Pancreas (tissue), 10 donors: ENCODE measurements at places on chromosomes 5 and 9.
A peak's percentile ranks its signal among the peaks of the same experiment; 100 is the strongest.

- no peaks in the 10 kb centered on the region for H3K36me3 ChIP-seq
- H3K27me3 ChIP-seq = no peaks in the 10 kb centered on the region
- peak within 1 kb of the TSS; percentile 77 for H3K4me3 ChIP-seq
- no peak for DNase-seq
- H3K4me1 ChIP-seq = peaks cover 35% of the 10 kb centered on the region
These were observed at the start of gene PHF2 for GRCh38 chr9:93576258-93577077. TSS of gene PHF2 (plus strand) at chr9:93576584. CDS start at chr9:93576774, 190 bp downstream.

DNA sequence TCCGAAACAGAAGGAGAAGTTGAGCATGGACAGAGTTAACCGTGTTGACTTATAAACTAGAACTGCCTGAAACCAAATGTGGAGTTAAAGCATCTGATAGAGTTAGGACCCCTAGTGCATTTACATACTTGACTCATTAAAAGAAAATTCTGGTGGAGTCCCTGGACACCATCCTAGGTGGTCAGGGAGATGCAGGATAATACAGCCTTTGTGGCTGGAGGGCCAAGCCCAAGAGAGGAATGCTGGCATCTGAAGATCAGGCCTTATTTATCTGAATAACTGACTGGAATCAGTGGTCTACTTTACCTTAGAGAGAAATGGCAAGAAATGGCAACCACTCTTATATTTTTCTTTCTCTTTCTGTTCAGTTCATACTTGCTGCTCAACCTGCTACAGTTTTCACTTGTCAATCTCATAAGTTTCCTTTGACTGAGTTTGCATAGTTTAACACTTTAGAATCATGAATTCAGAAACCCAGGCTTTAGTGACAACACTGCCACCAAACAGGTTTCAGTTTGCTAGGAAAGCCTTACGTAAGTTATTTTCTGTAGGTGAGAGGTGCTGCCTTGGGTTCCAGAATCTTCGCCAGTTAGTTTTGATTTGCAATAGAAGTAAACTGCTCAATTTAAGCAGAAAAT, 10.2 kb downstream of the CMYA5 start:
- no peaks in the 10 kb centered on the region for H3K27me3 ChIP-seq
- peaks cover 4% of the 10 kb centered on the region for H3K4me1 ChIP-seq
- H3K27ac ChIP-seq = no peak overlapping the region
- DNase-seq = no peak
- H3K36me3 ChIP-seq = no peaks in the 10 kb centered on the region

DNA sequence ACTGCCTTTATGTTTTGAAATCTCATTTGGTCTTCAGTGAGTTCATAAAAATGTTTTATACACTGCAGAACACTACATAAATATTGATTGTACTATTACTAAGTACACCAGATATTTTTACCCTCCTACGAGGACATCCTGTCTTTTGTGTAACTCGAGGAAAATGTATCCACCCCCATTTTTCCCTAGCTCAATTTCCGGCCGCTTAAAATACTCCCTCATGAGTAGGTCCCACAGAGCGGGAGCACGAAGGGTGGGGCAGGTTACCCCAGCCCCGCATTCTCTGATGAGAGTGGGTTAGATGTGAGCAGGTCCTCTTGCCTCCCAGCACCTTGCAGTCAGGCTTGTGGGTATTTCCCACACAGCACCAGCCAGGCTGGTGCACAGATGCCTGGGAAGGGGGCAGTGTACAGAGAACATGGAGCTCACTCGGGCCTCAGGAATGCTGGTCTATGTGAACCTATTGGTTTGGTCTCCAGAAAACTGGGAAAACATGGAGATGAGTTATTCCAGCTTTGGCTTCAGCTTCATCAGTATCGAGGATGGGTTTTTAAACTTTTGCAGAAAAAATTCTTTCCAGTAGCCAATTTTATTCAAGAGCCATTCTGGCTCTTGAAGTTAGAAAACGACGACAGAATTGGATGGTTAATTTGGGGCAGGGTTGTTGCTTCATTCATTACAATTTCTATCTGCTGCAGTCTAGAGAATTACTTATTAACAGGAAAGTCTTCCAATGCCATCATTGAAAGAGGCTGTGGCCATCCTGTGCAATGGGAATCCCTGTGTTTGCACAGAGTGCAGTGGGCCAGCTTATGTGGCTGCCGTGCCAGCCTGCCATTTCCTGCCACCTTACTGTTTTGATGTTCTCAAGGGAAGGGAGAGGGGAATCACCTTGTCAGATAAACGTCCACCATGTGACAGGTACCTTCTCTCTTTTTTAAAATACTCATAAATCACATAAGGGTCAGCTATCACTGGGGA, 73.2 kb downstream of the WDR41 start:
- no peak overlapping the region for H3K4me3 ChIP-seq
- H3K27me3 ChIP-seq = no peaks in the 10 kb centered on the region
- no peak overlapping the region for H3K27ac ChIP-seq
- no peaks in the 10 kb centered on the region for H3K4me1 ChIP-seq

- no peaks in the 10 kb centered on the region for H3K27me3 ChIP-seq
- no peak for DNase-seq
- no peaks in the 10 kb centered on the region for H3K4me1 ChIP-seq
- no peak overlapping the region for H3K4me3 ChIP-seq
- H3K27ac ChIP-seq = no peak overlapping the region
These were observed 885.9 kb downstream of the EFNA5 start for GRCh38 chr5:106784846-106785245.

DNA sequence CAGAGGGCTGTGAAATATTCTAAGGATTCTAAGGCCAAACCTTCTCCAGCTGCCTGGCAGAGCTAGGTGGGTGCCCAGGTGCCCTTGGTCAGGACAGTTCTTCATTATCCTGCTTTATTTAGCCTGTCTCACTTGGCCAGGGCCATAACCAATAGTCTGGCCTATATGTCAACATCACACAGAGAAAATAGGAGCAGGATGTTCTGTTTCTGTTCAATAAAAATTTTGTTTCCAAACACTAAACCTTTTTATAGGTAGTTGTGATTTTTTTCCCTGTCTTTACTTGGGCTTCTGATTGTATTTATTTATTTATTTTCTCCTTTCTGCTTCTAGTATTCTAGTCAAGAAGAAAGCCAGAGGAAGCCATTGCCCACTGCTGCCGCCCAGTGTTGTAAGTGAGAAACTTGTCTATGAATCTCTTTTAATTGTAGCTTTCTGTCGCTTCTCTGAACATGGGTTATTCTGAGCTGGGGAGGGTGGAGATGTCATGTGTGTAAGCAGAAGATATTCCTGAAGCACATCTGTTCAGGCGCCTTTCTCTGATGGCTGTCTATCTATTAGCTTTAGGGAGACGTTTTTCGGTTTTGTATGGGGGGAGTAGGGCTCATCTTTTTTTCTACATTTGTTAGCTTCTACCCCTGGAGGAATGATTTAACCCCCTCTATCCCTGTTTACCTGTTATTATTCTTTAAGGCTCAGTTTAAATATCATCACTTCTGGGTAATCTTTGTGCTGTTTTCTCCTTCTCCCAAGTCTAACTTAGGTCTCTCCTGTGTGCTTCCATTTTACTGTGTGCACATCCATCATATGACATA, 97.1 kb downstream of the UNC13B start:
- H3K4me1 ChIP-seq = peaks cover 35% of the 10 kb centered on the region
- H3K27ac ChIP-seq = peak overlapping the region; percentile 81
- H3K4me3 ChIP-seq = no peak overlapping the region
- no peaks in the 10 kb centered on the region for H3K27me3 ChIP-seq
- peak; percentile 56 for DNase-seq
- no peaks in the 10 kb centered on the region for H3K36me3 ChIP-seq

GRCh38 chr5:103572454-103572853, 9.9 kb upstream of the NUDT12 start:
- no peaks in the 10 kb centered on the region for H3K27me3 ChIP-seq
- H3K27ac ChIP-seq = no peak overlapping the region
- H3K36me3 ChIP-seq = no peaks in the 10 kb centered on the region
- peaks cover 18% of the 10 kb centered on the region for H3K4me1 ChIP-seq
- no peak overlapping the region for H3K4me3 ChIP-seq
